ENCODE measurements at places on chromosomes 4 and X.

GRCh38 chr4:152643153-152644035 is 36.4 kb downstream of the TMEM154 start:
- DNase-seq: no peak

GRCh38 chr4:119746951-119747350 is 118.3 kb upstream of the PDE5A start:
- DNase-seq: no peak

GRCh38 chr4:184645904-184646610 is 3.2 kb downstream of the CASP3 start:
- DNase-seq: no peak

GRCh38 chr4:8391972-8392371 is 48.6 kb downstream of the ACOX3 start:
- no peak for DNase-seq

- no peak for DNase-seq
Measured at GRCh38 chr4:102759831-102760644, 730 bp downstream of the MANBA start.

GRCh38 chr4:169189372-169189771 is 81.4 kb downstream of the SH3RF1 start:
- DNase-seq: no peak

DNA sequence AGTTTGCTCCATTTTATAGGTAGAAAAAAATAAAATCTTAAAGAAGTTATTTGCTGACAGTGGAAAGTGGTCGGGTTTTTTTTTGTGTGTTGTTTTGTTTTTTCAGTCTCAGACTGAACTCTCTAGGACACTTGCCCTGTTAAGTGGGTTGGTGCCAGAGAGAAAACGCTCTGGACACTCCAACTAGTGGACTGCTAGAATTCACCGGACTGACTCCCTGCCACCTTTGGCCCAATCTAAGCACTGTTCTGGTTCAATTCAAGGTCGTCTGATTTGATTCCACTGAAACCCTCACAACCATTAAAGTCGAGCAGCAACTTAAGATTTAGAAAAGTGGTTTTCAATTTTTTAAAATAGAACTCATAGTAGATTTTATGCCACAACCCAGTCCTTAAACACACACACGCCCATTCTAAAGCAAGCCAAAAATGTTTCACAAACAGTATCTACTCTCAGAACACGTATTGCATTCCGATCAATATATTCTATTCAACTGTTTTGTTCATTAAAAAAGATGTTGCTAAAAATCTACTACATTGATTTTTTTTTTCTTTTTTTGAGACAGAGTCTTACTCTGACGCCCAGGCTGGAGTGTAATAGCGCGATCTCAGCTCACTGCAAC is 27.3 kb downstream of the RWDD4 start:
- DNase-seq: no peak

- DNase-seq: no peak
Measured at GRCh38 chr4:84441758-84442377, 57.2 kb downstream of the NKX6-1 start.

Measured in stimulated activated CD4-positive, alpha-beta T cell treated with anti-CD3 and anti-CD28 coated beads, Interleukin-1b, Interleukin-23, amount 100 ng/mL, for 4 hours (primary cell).